ENCODE measurements at places on chromosomes 6 and 20. TPM values are rescaled to one million over a fixed set of nuclear protein-coding genes. Genes with fewer than 3 reads are reported as not detected.

Gene LIME1
- 13.2 TPM for polyA plus RNA-seq

Gene LY6G6F
- polyA plus RNA-seq: 0.21 TPM

Gene CST2
- polyA plus RNA-seq: not detected

Gene STK35
- polyA plus RNA-seq: 17.3 TPM

Gene BPIFB1
- not detected for polyA plus RNA-seq

Gene HLA-DMB
- polyA plus RNA-seq: 71.1 TPM

Gene CTCFL
- 1.6 TPM for polyA plus RNA-seq

Gene HLA-A
- 167 TPM for polyA plus RNA-seq
